WERI-Rb-1 (cell line): ENCODE measurements at places on chromosomes 7 and 10.
A peak's percentile ranks its signal among the peaks of the same experiment; 100 is the strongest.

- DNase-seq: no peak
Observed at GRCh38 chr7:91064938-91065337, 199.3 kb upstream of the FZD1 start.

- no peak for DNase-seq
Observed at GRCh38 chr7:102080434-102081243, 206.0 kb upstream of the SH2B2 start.

- DNase-seq: no peak
Observed at GRCh38 chr10:132403511-132404168, 6.6 kb downstream of the PWWP2B start.

- peak; percentile 73 for DNase-seq
Observed at GRCh38 chr7:98640375-98640774, 23.3 kb downstream of the NPTX2 start.

DNA sequence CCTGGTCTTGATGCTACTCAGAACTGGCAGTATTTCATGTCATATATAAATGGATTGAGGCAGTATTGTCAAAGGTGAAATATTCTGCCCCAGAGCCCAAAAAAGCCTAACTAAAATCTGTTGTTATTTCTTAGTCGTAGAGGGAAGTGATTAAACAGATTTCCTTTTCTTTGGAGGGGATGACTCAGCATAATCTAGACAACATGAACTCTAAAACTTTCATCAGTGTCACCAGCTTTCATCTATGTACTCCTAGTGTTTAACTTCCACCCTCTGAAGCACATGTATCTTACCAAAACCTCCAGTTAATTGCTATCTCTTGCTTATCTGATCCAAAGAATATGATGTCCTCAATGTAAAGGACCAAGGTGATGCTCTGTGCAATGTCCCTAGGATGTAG lies 97.1 kb upstream of the ARID5B start:
- DNase-seq: no peak

GRCh38 chr10:100828738-100829096 lies 83.3 kb downstream of the PAX2 start:
- DNase-seq: peak; percentile 25

DNA sequence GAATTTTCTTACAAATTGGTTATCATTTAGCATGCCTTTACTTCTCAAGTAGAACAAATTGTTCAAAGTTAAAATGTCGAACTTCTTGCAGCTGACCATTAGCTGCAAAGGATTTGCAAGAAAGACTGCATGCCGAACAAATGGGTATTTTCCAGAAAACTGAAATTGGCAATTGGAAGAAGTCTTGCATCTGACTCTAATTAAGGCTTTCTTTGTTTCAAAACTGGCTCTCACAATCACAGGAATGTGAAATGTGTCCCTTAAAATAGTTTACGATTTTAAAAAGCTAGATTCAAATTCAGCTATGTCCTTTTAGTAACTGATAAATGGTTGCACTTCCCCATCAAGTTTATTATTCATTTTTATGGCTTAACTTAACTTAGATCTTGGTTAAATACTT lies 207.9 kb downstream of the ARL4A start:
- no peak for DNase-seq

- no peak for DNase-seq
Observed at GRCh38 chr7:15199482-15199881, 296.9 kb upstream of the DGKB start.

- DNase-seq: no peak
Observed at GRCh38 chr7:155880721-155881120, 68.5 kb upstream of the SHH start.

DNA sequence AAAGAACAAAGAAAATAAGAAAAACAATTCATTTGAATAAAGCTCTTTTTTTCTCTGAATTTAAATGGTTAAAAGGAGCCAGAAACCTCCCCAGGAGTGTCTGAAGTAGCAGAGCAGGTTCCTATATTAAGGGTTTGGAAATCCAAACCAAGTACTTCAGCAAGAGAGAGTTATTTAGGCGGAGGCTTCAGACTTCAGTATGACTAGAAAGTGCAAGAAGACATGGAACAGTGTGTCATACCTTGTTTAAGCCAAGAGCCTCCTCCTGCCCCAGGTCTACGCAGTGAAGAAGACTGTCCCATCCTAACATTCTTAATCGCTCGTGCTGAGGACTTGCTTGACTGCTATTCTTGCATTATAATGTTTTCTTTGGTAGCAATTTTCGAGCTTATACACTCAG lies 51.3 kb downstream of the ODAD2 start:
- no peak for DNase-seq

GRCh38 chr7:104553074-104553473 lies 224.7 kb downstream of the LHFPL3 start:
- no peak for DNase-seq

- DNase-seq: peak; percentile 88
Observed at GRCh38 chr7:332646-333392, 42.8 kb downstream of the FOXL3 start.

GRCh38 chr7:18846765-18847215 lies 270.6 kb downstream of the TWIST1 start:
- no peak for DNase-seq

GRCh38 chr10:131444286-131444685 lies 132.8 kb upstream of the TCERG1L start:
- no peak for DNase-seq

DNA sequence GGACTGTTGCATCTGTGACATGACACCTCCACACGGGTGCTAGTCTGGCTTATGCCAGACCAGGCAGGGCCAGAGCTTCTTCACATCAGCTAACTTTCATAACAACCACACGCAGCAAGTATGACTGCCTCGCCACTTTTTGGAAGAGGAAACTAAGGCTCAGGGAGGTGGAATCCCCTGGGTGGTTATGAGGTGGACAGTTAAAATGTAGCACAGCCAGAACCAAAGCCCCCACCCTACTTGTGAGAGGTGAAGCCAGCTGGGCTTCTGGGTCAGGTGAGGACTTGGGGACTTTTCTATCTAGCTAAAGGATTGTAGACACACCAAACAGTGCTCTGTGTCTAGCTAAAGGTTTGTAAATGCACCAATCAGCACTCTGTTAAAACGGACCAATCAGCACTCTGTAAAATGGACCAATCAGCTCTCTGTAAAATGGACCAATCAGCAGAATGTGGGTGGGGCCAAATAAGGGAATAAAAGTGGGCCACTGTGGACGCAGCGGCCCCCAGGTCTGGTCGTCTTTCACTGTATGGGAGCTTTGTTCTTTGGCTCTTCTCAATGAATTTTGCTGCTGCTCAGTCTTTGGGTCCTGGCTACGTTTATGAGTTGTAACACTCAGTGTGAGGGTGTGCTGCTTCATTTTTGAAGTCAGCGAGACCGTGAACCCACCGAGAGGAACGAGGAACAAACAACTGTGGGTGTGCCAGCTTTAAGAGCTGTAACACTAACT lies 171.0 kb downstream of the PTPN20 start:
- DNase-seq: no peak

GRCh38 chr7:151078233-151079040 lies 2.2 kb downstream of the FASTK start:
- DNase-seq: peak; percentile 68

DNA sequence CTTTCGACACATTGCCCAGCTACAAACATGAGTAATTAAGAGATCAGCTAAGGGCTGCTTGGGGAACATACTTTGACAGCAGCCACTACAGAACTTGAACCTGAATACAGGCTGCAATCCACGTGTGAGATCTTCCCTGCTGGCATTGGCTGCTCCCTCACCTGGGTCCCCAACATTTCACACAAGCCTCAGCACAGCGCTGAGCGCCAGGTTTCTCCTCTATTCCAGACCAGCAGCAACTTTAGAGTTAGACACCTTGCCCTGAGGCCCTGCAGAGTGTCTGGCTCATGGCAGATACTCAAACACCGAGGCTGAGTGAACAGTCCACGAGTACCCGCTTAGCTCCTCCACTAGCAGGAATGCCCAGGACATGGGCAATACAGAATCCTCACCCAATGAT lies 1.3 kb upstream of the WIPF3 start:
- no peak for DNase-seq

GRCh38 chr10:11713963-11714362 lies 28.2 kb upstream of the ECHDC3 start:
- no peak for DNase-seq

GRCh38 chr10:72242675-72243074 lies 26.6 kb upstream of the ASCC1 start:
- no peak for DNase-seq

DNA sequence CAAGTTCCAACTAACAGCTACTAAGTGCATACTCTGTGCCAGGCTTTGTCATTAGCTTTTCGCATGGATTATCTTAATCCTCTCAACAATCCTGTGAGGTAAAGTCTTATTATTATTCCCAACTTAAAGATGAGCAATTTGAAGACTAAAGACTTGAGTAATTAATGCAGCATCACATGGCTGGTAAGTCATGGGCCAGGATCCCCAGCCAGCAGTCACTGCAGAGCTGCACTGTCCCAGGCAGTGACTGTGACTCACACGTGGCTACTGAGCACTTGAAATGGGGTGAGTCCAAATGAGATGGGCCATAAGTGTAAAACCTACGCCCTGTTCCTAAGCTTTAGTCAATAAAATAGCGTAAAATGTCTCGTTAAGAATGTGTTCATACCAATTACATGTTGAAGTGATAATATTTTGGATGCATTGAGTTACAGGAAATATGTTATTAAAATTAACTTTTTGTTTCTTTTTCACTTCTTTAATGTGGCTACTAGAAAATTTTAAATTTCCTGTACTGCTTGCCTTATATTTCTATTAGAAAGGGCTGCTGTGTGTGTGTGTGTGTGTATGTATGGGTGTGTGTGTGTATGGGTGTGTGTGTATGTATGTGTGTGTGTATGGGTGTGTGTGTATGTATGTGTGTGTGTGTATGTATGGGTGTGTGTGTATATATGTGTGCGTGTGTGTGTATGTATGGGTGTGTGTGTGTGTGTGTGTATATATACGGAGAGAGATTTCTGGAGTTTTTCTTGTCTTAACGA lies 756.3 kb downstream of the AUTS2 start:
- DNase-seq: peak; percentile 64

GRCh38 chr7:41869997-41870396 lies 167.1 kb upstream of the INHBA start:
- no peak for DNase-seq
